ENCODE measurements at places on chromosomes 1 and 21.
A peak's percentile ranks its signal among the peaks of the same experiment; 100 is the strongest.

DNA sequence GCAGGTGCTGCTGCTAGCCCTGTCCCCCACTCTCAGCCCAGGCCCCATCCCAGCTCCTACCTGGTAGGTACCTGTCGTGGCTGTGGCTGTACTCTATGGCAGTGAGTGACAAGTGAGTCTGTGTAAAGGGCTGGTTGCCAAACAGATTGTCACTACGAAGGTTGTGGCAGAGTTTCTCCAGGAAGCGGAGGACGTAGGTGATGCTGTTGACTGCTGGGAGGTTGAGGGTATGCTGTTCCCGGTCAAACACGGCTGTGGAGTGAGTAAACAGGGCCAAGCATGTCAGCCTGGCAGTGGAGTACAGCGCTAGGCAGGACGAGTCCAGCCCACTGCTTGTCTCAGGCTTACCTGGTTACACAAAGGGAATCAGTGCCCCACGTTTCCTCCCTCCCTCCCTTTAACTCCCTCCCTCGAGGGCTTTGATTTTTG is 24.8 kb upstream of the SLFNL1 start:
- DNase-seq, result peak; percentile 99

DNA sequence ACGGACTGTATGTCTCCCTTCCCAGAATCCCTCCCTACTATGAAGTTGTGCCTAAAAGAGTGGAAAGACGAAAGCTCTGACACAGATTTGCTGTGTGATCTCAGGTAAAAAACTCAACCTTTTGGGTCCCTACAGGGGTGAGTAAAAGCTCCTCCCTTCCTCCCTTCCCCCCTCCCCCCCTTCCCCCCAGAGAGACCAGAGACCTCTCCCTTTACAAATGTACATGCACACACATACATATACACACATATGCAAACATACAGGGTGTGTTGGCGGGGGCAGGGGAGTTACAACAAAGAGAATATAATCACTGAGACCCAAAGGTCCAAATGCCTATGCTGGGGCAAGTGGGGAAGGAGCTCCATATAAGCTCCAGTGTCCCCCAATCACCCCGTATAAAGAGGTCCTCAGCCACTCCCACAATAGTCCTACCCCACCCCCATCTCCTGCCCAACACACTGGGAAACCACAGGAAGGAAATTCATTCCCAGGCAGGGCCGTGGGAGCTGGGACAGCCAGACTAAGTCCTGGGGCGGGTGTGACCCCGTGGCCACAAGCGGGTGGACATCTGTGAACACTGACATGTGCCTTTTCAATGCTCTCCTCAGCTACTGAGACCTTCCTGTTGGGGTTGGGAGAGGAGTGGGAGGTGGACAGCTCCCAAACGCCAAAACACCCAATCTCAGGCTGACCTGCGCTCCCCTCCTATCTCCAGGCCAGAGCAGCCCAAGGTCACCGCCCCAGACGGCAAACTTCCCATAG is 2.0 kb downstream of the MEF2D start:
- DNase-seq, result no peak

DNA sequence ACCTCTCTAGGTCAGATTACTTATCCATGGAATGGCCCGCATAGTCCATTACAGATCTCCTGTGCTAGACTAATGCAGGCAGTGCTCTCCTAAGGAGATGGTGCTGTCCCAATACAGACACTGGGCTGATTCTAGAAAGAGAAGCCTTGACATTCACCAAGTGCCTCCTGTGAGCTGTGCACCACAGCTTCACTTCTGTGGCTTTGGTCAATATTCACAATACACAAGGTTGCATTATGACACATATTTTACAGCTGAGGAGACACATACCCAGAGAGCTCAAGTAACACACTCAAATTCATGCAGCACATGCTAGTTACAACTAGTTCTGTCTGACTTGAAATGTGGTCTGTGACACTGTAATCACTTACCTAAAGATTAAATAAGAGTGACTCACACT is 59.4 kb upstream of the LRRC8B start:
- DNase-seq, result no peak

DNA sequence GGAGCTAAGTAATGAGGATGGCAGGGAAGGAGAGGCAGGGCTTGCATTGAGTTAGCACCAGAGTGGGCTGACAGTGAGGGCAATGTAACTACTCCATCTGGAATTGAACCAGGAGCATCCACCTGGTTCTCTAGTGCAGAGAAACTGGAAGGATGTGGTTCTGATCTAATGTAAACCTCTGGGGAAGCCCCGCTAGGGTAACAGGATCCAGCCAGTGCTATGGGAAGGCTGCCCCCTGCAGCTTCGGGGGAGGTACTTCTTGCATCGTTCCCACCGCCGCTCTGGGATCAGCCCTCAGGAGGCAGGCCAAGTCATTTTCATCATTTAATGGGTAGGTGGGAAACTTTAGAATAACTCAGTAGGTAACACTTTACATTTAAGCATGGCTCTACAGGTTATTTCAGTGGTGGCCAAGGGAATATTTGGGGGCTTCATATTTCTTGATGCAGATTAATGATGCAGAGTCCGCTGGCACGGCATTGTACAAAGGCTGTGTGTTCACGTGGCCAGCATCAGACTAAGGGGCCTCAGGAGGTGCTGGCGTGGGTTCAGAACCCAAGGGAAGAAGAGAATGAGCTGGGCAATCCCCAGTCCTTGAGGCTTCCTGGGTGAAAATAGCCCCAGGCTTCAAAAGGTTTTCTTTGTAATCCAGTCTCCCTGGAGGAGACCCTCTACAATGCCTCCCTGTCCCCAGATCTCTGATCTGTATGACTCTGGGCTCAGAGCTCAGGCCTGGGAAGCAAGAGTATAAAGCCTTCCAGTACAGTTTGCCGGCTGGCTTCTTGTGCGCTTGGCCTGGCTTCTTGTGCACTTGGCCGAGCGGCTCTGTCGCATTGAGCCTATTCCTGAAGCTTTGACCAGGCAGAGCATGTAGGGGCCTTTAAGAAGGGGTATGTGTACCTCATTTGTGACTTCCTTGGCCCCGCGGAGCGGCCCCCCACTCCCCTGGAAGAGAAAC is 26.4 kb upstream of the KAZN start:
- DNase-seq, result peak; percentile 11

GRCh38 chr1:59553371-59553770 is 256.5 kb downstream of the FGGY start:
- DNase-seq, result no peak

GRCh38 chr1:6603238-6603914 is 707 bp upstream of the KLHL21 start:
- no peak for DNase-seq

DNA sequence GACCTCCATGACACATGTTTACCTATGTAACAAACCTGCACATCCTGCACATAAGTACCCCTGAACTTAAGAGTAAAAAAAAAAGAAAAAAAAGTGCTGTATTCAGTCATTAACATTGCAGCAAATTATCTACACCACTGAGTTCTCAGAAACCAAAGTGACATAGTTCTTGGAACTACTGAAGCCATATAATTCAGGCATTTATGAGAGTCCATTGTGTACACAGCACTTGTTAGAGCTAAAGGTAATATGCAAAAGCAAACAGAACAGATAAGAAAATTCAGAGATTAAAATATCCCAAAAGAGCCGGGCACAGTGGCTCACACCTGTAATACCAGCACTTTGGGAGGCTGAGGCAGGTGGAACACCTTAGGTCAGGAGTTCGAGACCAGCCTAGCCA is 38.0 kb downstream of the F5 start:
- DNase-seq, result no peak
